ENCODE measurements at places on chromosomes 5 and 9.

GRCh38 chr9:93225417-93225816 lies 41.5 kb downstream of the WNK2 start:
- DNase-seq, result no peak

DNA sequence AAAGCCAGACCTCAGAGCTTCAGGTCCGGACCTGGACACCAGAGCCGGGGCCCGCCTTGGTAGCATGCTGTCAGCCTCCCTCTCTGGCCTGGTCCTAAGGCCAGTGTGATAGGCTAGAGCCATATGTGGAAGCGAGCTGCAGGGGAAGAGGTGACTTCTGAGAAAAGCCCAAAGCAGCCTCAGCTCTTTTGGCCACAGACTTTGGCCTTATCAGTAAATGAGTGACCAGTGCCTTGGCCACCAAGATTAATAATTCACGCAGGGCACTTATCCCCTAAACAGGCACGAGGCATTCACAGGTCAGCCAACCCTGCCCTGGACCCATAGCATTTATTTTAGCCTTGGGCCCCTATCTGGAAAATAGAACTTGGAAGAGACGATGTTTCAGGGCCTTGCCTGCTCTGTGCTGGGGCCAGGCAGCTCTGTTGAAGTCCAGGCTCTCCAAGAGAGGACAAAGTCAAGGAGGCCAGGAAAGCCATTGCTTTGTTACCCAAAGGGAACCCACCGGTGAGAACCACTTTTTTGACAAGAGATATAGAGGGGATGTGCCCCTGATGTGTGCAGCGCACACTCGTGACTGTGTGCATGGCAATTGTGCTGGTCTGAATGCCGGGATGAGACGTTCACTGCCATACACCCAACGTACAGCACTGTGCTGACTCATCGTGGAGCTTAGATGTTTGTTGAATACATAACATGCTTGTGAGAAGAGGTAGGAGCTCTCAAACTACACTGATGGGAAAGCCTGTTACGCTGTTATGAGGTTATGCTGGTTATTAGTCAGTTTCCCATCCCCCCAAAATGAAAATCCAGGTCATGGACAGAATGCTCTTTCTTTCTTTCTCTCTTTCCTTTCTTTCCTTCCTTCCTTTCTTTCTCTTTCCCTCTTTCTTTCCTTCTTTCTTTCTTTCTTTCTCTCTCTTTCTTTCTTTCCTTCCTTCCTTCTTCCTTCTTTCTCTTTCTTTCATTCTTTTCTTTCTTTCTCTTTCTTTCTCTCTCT lies 5.0 kb upstream of the SLC34A1 start:
- DNase-seq, result no peak

DNA sequence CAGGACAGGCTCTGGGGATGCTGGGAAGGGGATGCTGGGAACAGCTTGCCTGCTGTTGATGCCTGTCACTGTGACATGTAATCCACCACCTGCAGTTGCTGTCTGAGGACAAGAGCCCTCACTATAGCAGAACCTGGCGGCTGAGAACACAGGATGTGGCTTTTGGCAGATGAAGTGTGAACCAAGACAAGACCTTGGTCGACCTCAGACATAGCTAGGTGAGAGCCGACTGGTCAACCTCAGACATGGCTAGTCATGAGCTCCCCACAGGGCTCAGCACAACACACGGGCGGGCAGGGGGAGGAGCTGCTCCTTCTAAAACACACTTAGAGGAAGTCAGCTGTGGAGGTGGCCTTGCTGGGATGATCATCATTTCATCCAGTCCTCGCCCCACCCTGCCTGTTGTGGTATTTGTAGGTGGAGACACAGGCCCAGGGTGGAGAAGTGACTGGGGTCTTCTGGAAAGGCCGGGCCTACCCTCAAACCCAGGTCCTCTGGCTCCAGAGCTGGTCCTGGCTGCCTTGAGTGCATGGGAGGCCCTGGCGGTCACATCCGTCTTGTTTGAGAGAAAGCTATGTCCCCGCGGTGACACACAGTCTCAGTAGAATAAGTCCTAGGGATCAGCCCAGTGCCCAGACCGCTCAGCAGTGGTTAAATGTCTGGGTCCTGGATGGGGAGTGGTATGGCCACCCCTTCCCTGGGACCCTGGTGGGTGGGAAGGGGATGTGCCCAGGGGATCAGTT lies 6.1 kb downstream of the SUSD3 start:
- DNase-seq, result peak; percentile 50

- DNase-seq, result no peak
Measured at GRCh38 chr5:96844481-96844990, 31.8 kb upstream of the ERAP2 start.

All from WERI-Rb-1 (cell line).